Stimulated activated CD8-positive, alpha-beta memory T cell treated with anti-CD3 and anti-CD28 coated beads, Interleukin-4, amount 100 ng/mL, for 1 hour (primary cell): ENCODE measurements at places on chromosomes 16 and 17.

GRCh38 chr17:8290043-8290442 is 1.6 kb downstream of the RANGRF start:
- no peak for DNase-seq

DNA sequence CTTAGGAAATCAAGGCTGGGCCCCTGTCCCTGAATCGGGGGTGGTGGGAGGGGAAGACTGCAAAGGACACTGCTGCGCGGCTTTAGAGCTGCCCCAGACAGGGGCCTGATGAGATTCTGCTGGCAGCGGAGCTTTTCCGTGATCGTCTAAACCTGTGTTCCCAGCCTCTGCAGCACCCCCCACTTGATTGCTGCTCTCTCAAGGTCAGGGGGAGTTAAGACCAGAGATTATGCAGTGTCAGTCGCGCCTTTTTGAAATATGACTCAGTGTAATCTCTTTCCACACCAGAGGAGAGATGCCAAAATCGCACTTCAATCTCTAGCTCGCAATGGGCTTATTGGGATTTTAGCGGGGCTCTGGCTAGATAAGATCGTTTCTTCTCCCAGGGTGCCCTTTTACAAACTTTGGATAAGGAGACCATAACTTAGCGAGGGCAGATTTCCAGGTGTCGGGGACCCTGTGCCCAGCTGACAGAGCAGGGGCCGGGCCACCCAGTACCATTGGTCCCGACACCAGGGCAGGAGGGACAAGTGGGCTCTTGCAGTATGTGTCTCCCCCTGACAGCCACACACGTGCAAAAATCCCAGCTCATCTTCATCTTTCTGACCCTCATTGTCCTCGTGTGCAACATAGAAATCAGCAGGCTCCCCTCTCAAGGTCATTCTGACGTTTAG is 87.0 kb downstream of the IRX3 start:
- DNase-seq: no peak

DNA sequence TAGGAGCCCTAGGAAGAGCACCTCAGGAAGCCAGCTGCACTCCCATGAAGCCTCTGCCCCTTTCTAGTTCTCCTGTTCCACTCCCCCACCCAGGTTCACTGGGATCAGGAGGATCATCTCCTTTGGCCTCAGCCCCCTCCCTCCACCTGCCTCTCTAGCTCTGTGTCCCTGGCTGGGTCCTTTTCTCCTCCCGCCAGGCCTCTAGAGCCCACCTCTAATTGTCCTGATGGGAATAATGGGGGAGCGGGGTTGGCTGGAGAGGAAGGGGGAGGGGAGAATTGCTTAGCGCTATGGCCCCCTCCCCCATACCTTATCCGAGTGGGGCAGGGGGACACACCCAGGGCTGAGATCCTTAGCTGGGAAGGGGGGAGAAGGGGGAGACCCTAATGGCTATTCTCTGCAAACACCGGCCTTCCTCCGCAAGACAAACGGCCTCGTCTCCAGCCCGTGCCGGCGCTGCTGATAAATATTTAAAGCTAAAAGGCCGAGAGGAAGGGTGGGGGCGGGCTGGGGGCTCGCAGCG is 997 bp downstream of the HOXB7 start:
- DNase-seq: no peak

DNA sequence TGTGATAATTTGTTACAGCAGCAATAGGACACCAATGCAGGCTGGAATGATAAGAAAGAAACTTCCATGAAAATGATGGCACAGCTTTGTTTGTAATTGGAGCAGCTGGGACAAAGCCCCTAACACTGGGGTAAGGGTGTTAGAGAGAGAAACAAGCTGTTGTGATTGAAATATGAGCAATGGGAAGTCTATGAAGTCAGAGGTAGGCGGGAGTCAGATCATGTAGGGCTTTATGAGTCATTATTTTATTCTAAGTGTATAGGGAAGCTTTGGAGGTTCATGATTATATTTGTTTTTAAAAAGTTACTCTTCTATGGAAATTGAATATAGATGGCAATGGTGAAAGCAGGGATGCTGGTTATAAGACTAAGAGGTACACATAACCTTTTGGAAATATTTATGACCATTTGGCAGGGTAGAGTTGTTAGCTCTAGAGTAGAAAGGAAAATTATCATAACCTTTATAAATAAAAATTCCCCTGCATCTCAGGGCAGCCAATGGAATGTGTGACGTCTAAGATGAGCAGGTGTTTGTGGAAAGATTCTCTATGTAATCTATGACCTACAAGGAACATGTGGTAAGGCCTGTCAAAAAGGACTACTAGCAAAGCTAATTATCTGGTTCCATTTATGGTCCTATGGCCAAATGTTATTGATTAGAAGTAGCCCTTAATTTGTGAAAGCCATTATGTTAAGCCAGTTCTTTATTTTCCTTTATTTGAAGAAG is 85.6 kb downstream of the KCNJ2 start:
- no peak for DNase-seq

DNA sequence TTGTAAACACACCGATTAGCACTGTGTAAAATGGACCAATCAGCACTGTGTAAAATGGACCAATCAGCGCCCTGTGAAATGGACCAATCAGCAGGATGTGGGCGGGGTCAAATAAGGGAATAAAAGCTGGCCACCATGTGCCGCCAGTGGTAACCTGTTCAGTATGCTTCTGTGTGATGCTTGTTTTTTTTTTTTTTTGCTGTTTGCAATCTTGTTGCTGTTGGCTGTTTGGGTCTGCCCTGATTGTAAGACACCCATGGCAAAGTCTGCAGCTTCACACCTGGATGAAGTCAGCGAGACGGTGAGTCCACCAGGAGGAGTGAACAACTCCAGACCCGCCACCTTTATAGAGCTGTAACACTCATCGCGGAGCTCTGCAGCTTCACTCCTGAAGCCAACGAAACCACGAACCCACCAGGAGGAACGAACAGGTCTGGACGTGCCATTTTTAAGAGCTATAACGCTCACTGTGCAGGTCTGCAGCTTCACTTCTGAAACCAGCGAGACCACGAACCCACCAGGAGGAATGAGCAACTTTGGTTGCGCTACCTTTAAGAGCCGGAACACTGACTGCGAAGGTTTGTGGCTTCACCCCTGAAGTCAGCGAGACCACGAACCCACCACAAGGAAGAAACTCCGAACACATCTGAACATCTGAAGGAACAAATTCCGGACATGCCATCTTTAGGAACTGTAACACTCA is 85.0 kb upstream of the MED9 start:
- no peak for DNase-seq

- DNase-seq: no peak
Observed at GRCh38 chr16:2584729-2585650, 47.2 kb downstream of the PDPK1 start.
